ENCODE measurements at places on chromosomes 12 and 14.

- DNase-seq: no peak
Measured at GRCh38 chr12:102728506-102729242, 188.4 kb downstream of the PAH start.

- DNase-seq: no peak
Measured at GRCh38 chr12:636632-637031, 26.6 kb downstream of the NINJ2 start.

GRCh38 chr12:8870586-8870985 is 43.7 kb upstream of the PHC1 start:
- DNase-seq: no peak

GRCh38 chr14:80047761-80048160 is 163.5 kb downstream of the DIO2 start:
- DNase-seq: no peak

GRCh38 chr12:32379213-32379612 is 20.1 kb upstream of the FGD4 start:
- DNase-seq: no peak

- no peak for DNase-seq
Measured at GRCh38 chr12:113151655-113152054, 2.1 kb downstream of the CFAP73 start.

- peak; percentile 81 for DNase-seq
Measured at GRCh38 chr12:40226705-40227104, 1.9 kb downstream of the LRRK2 start.

DNA sequence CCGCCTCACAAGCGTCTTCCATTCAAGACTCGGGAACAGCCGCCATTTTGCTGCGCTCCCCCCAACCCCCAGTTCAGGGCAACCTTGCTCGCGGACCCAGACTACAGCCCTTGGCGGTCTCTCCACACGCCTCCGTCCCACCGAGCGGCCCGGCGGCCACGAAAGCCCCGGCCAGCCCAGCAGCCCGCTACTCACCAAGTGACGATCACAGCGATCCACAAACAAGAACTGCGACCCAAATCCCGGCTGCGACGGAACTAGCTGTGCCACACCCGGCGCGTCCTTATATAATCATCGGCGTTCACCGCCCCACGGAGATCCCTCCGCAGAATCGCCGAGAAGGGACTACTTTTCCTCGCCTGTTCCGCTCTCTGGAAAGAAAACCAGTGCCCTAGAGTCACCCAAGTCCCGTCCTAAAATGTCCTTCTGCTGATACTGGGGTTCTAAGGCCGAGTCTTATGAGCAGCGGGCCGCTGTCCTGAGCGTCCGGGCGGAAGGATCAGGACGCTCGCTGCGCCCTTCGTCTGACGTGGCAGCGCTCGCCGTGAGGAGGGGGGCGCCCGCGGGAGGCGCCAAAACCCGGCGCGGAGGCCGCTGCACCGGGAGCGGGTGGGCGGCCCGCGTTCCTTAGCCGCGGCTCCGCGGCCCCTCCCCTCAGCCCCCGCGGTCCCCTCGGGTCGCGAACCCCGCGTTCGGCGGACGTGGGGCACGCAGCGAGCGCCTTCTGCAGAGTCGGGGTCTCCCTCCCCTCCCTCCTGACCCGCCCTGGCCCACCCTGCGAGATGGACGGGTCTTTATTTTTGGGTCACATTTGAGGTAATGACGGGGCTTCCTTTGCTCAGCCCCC is at the start of gene UBC:
Gene UBC (minus strand): TSS at position 259 of the 847 bp plus-strand sequence. CDS start 879 bp downstream, outside the sequence.
- peak; percentile 79 for DNase-seq

DNA sequence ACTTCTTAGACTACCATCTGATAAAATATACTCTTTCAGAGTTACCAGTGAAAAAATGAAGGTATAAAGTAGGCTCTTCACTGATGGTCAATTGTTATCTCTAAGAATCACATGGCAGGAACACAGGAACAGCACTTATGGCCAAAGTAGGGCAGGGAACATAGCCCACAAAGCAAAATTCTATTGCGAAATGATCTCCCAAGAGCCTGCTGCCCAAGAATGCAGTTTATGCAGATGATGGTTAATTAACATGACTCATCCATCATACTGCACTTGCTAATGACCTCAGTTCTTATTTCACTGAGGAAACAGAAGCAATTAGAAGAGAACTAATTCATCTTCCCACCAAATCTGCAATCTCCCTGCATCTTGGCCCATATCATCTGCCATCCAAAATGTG is 133.8 kb downstream of the SLC2A13 start:
- no peak for DNase-seq

DNA sequence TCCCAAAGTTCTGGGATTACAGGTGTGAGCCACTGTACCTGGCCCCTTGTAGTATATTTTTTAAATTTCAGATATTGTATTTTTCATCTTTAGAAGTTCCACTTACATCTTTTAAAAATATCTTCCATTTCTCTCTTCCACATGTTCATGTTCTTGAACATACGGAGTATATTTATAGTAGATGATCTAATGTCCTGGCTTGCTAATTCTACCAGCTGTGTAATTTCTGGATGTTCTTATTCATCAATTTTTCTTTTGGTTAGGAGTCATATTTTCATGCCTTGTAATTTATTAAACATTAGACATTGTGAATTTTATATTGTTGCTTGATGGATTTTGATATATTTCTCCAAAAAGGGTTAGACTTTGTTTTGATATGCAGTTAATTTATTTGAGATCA is 30.8 kb downstream of the NTN4 start:
- DNase-seq: no peak
